ENCODE measurements at places on chromosomes 16 and 17. TPM values are rescaled to one million over a fixed set of nuclear protein-coding genes. Genes with fewer than 3 reads are reported as not detected.

Gene TEX19
- under 0.01 TPM for total RNA-seq

Gene ARRB2
- 6.1 TPM for total RNA-seq

Gene CCDC154
- total RNA-seq, result not detected

Gene HNF1B
- total RNA-seq, result not detected

Gene COPRS
- 123 TPM for total RNA-seq

DNA sequence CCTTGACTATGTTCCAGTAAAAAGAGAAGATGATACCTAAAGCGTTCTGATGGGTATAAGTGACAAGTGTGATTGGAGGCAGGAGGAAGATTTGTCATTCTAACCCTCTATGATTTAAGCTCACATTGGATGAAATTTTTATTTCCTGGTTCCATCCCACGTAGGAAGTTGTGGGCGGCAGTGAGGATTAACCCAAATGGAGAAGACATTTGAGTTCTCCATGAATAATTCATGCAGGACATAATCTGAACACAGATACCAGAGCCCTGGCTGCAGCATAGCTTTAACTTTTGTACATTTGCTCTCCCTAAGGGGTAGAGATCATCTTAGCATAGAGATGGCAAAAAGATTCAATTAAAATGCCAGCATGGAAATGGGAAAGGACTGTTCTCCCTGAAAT is 146.3 kb downstream of the SLC39A11 start:
- H3K27me3 ChIP-seq, result no peaks in the 10 kb centered on the region
- no peak overlapping the region for H3K4me3 ChIP-seq
- no peaks in the 10 kb centered on the region for H3K4me1 ChIP-seq
- H3K36me3 ChIP-seq, result 0 out of 2 replicates have a peak, but pooled peaks cover 1% of the 10 kb centered on the region
- H3K27ac ChIP-seq, result no peak overlapping the region

DNA sequence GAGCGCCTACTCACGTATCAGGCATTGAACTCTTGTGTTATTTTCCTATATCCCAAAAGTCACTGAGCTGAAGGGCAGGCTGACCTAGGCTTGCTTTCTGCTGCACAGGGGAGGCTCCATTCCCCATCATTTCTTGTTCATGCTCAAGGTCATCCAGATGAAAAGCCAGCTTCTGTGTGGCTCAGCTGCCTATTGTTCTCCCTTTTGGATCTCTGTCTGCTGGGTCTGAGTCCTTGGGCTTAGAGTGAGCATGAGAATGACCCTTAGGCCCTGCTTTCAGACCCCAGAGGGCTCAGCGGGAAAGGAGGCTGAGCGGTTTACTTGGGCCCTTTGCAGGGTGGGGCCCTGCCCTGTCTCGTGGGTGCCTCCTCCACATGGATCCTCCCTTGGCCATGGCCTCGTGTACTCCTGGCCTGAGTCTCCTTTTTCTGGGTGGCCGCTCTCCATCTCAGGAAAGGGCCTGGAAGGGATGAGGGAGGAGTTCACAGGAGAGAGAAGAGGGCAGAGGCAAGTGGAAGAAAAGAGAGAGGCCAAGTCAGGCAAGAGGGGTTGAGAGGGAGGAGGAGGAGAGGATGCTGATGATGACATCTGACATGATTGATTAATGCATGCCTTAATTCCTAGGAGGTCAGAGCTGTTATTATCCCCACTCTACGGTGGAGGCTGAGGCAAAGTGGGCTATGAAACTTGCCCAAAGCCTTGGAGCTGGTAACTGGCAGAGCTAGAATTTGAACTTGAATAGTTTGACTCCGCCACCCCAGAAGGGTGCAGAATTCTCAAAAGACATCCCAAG is 19.8 kb upstream of the MAP3K14 start:
- H3K36me3 ChIP-seq, result no peaks in the 10 kb centered on the region
- no peak overlapping the region for H3K27ac ChIP-seq
- peaks cover 10% of the 10 kb centered on the region for H3K4me1 ChIP-seq
- no peaks in the 10 kb centered on the region for H3K27me3 ChIP-seq

- H3K4me3 ChIP-seq, result no peak overlapping the region
- no peaks in the 10 kb centered on the region for H3K27me3 ChIP-seq
- no peaks in the 10 kb centered on the region for H3K4me1 ChIP-seq
- DNase-seq, result no peak
Measured at GRCh38 chr16:9929313-9929712, 252.9 kb downstream of the GRIN2A start.

DNA sequence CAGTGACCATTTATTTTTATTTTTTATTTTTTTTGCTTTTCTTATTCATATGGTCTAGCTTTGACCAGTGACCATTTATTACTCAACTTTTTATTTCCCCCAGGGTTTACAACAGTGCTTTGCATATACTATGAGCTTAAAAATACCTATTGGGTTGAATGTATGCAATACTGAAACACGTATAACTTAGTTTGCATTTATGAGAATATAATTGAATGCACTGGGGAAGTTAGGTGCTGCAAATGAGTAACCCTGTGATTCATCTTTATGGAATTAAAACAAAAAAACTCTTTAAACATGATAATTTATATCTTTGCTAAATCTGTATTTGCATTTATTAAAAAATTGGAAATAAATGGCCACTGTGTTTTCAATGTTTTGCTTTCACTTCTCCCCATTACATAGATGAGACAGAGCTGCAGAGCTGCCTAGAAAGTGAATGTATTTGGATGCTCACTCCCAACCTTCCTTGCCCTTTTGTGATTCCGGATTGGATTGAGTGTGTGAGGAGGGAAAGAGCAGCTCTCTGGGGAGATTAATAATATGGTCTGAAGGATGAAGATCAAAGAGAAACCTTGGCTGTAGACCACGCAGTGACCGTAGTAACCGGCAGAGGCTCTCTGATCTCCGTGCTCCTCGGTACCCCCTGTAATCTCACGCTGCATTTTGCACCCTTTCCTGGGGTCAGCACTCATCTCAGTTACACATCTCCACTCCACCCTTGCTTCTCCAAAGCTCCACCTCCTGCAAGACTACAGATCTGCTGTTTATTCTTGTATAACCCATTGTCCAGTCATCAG is 14.3 kb downstream of the TMEM100 start:
- no peaks in the 10 kb centered on the region for H3K36me3 ChIP-seq
- no peak overlapping the region for H3K27ac ChIP-seq
- H3K4me3 ChIP-seq, result peak overlapping the region; percentile 40
- no peak for DNase-seq

GRCh38 chr16:50238314-50238713 is 28.0 kb upstream of the ADCY7 start:
- no peak for DNase-seq
- peaks cover 8% of the 10 kb centered on the region for H3K4me1 ChIP-seq
- H3K27ac ChIP-seq, result no peak overlapping the region
- no peaks in the 10 kb centered on the region for H3K36me3 ChIP-seq
- no peak overlapping the region for H3K4me3 ChIP-seq

DNA sequence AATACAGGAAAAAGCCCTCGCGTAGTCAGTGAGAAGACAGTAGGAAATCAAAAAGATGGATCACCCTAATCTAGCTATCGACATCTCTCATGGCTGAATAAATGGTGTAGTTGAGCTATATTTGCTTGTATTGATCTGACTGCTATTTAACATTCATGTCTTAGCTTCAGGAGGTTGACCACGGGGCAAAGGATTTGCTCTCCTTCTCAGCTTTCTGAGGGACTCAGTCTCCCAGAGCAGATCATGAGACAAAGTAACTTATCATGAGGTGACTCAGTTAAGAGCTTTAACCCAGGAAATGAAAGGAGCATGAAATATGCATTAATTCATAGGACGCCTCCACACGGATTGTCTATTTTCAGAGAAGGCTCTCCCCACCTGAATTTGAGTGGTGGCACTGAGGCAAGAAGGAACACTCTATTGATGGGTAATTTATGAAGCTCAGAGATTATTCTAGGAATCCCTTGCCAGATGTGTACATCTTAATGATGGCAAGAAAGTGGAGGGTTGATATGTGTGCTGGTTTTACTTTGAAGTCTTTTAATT is 608 bp downstream of the RBFOX1 start:
- H3K36me3 ChIP-seq, result no peaks in the 10 kb centered on the region
- H3K27ac ChIP-seq, result no peak overlapping the region
- H3K27me3 ChIP-seq, result no peaks in the 10 kb centered on the region
- DNase-seq, result no peak
- no peak overlapping the region for H3K4me3 ChIP-seq

DNA sequence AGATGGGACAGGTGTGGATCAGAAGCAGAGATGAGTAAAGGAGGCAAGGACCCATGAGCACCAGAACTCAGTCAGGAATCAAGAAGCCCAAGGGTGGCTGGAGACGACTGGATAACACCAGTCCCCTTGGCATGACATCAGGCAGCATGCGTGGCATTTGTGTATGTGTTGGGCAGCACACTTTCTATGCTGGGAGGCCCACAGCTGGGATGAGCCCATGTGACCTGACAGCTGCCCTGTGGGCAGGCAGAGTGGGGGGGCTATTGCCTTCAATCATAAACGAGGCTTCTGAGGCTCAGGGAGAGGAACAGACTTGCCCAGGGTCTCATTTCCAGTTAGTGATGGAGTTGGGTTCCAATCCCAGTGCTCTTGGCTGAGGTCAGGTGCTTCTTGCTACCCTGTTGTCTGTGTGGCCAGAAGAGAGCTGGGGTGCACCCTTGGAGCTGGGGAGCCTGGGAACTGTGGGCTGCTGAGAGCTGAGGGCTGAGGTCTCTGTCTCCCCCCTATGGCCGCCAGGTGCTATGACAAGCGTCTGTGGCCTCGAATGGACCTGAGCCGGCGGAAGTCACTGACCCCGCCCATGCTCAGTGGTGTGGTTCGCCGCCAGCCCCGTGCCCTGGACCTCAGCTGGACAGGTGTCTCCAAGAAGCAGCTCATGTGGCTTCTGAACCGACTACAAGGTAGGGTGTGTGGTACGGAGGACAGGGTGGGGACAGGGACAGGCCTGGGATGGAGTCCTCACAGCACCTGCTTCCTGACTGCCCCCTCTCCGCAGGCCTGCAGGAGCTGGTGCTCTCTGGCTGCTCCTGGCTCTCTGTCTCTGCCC is 7.1 kb upstream of the ORAI3 start:
- H3K27me3 ChIP-seq, result no peaks in the 10 kb centered on the region
- peaks cover 41% of the 10 kb centered on the region for H3K36me3 ChIP-seq
- peaks cover 6% of the 10 kb centered on the region for H3K4me1 ChIP-seq
- peak; percentile 58 for DNase-seq
- H3K4me3 ChIP-seq, result no peak overlapping the region

DNA sequence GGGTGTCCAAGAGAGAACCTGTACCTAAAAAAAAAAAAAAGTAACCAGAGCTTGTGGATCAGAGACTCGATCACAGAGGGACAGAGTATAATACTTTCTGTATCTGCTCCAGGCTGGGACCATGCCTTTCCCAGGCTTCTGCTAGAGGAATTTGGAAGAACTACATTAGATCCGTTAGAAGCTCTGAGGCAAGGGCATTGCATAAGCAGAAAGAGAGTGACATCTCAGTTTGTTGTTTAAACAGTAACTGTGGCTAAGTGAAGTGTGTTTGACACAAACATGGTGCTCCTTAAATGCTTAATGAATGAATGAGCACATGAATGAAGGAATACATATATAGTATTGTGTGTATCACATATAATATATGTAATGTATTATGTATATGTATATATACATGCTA is 131.2 kb downstream of the HS3ST3B1 start:
- no peak overlapping the region for H3K27ac ChIP-seq
- H3K36me3 ChIP-seq, result no peaks in the 10 kb centered on the region
- DNase-seq, result no peak
- H3K27me3 ChIP-seq, result peaks cover 6% of the 10 kb centered on the region

DNA sequence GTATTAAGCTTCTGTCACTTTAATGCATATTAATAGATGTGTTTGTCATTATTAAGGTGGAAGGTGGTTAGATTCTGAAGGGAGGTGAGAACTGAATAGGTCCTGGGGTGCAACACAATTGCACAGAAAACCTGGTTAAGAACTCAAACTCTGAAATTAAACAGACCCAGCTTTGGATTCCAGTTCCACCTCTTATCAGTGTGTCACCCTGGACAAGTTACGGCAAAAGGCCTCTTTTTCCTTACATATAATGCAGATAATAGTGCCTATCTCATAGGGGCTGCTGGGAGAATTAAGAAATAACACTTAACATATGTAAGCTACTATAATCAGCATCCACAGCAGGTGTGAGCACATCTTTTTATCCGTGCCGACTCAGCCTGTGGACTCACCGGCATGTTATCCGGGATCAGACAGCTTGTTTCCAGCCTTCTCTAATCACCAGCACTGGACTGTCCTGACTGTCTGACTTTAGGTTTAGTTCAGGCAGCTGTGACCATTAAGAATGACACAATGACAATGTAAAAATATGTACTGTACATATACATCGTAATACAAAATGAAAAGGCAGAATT is 31.4 kb downstream of the TEX2 start:
- H3K27ac ChIP-seq, result no peak overlapping the region
- no peak overlapping the region for H3K4me3 ChIP-seq
- H3K36me3 ChIP-seq, result no peaks in the 10 kb centered on the region
- peaks cover 14% of the 10 kb centered on the region for H3K4me1 ChIP-seq
- no peaks in the 10 kb centered on the region for H3K27me3 ChIP-seq
- DNase-seq, result no peak

- DNase-seq, result peak; percentile 69
- H3K4me1 ChIP-seq, result peaks cover 3% of the 10 kb centered on the region
- peak within 1 kb of the TSS; percentile 84 for H3K4me3 ChIP-seq
- no peaks in the 10 kb centered on the region for H3K27me3 ChIP-seq
Measured at GRCh38 chr17:66301864-66302741, at the start of gene PRKCA. PRKCA (plus strand) TSS chr17:66302613.

GRCh38 chr16:87276091-87276701 is 41.0 kb downstream of the C16orf95 start:
- no peak overlapping the region for H3K4me3 ChIP-seq
- peaks cover 19% of the 10 kb centered on the region for H3K27me3 ChIP-seq
- no peaks in the 10 kb centered on the region for H3K36me3 ChIP-seq
- no peaks in the 10 kb centered on the region for H3K4me1 ChIP-seq
- H3K27ac ChIP-seq, result no peak overlapping the region

DNA sequence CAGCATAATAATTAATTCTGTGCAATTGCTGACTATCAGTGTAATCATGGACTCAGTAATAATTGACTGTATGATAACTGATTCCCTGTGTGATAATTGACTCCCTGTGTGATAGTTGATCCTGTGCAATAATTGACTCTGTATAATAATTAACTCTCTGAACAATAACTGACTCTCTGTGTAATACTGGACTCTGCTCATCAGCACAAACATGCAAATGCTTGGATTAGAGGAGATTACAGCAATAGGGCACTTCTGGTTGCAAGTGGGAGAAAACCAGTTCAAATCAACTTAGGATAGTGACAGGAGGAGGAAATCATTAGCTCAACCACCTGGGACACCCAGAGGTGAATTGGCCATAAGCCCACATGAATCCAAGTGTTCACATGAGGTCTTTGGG is 582.1 kb downstream of the RBFOX1 start:
- H3K27ac ChIP-seq, result no peak overlapping the region
- H3K4me1 ChIP-seq, result no peaks in the 10 kb centered on the region
- H3K4me3 ChIP-seq, result no peak overlapping the region
- no peak for DNase-seq
- H3K27me3 ChIP-seq, result no peaks in the 10 kb centered on the region

GRCh38 chr16:67183-67791 is 5.1 kb downstream of the RHBDF1 start:
- DNase-seq, result no peak
- no peak overlapping the region for H3K27ac ChIP-seq
- no peak overlapping the region for H3K4me3 ChIP-seq

Data from IMR-90 (cell line).